ENCODE measurements at places on chromosomes 5 and 9. TPM values are rescaled to one million over a fixed set of nuclear protein-coding genes. Genes with fewer than 3 reads are reported as not detected.

Gene WDR70
- total RNA-seq, result 34.6 TPM

Gene CMYA5
- 0.22 TPM for total RNA-seq

Gene FOXE1
- total RNA-seq, result not detected

Gene CDC37L1
- 49.1 TPM for total RNA-seq

Gene AGXT2
- total RNA-seq, result not detected

Gene CDX1
- not detected for total RNA-seq

Gene ZCCHC7
- 41.0 TPM for total RNA-seq

Gene ADCY2
- not detected for total RNA-seq

Gene SPATA31E1
- not detected for total RNA-seq

Gene PPP2R2B
- total RNA-seq, result 4.2 TPM

Gene FBXL17
- total RNA-seq, result 17.9 TPM

Gene SLC6A18
- not detected for total RNA-seq

Gene STPG3
- not detected for total RNA-seq

Gene SOHLH1
- not detected for total RNA-seq

All from CD4-positive, alpha-beta T cell (primary cell).